ENCODE measurements at places on chromosomes 1 and 21.

DNA sequence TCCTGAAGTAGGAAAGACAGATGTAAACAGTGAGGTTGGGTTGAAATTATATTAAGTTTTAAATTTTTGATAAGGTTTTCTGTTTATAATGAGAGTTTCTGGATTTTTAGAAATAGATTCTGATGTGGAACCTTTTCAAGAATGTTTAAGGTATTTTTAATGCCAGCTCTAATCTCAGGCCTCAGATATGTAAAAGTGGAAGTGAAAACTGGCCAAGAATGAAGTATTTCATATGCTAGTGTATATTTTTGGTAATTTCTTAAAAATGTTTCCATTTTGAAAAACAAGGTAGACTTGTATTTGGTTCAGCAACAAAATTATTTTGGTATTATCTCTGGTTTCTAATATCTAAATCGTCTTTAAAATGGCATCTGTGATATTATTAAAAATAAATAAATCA, 14.4 kb downstream of the IFNAR1 start:
- DNase-seq: no peak

GRCh38 chr1:42114229-42114628, 39.0 kb upstream of the GUCA2B start:
- no peak for DNase-seq

GRCh38 chr1:24526940-24527542, 24.4 kb downstream of the RCAN3 start:
- no peak for DNase-seq

- no peak for DNase-seq
These were observed 2.1 kb upstream of the UBR4 start for GRCh38 chr1:19212167-19212566.

- peak; percentile 28 for DNase-seq
These were observed 36.7 kb downstream of the ERI3 start for GRCh38 chr1:44318097-44319088.

- no peak for DNase-seq
These were observed 140.5 kb downstream of the TIAM1 start for GRCh38 chr21:31203431-31204054.

Measured in activated T-cell treated with anti-CD3 and anti-CD28 coated beads for 24 hours (primary cell).